IMR-90 (cell line): ENCODE measurements at places on chromosomes 3 and 15. TPM values are rescaled to one million over a fixed set of nuclear protein-coding genes. Genes with fewer than 3 reads are reported as not detected.

TMEM108 gene
- 0.18 and 0.28 TPM in 2 replicates for total RNA-seq

LTK gene
- total RNA-seq, result 0.18 and 0.28 TPM in 2 replicates

WDR93 gene
- total RNA-seq, result not detected in 2 replicates

CDCP1 gene
- 2.5 TPM in 2 replicates for total RNA-seq

REC114 gene
- total RNA-seq, result not detected in 2 replicates

MRAS gene
- 56.1 and 59.3 TPM in 2 replicates for total RNA-seq

GCSAM gene
- total RNA-seq, result not detected in 2 replicates

GNB4 gene
- 112 and 131 TPM in 2 replicates for total RNA-seq

A4GNT gene
- not detected in 2 replicates for total RNA-seq

SOX14 gene
- not detected in 2 replicates for total RNA-seq

PGBD4 gene
- 1.3 and 1.9 TPM in 2 replicates for total RNA-seq

RSRC1 gene
- total RNA-seq, result 41.8 and 71.7 TPM in 2 replicates

TWF2 gene
- total RNA-seq, result 105 and 111 TPM in 2 replicates

PIERCE2 gene
- total RNA-seq, result 0.28 and 0.36 TPM in 2 replicates

FEZF2 gene
- total RNA-seq, result not detected in 2 replicates

GABRR3 gene
- total RNA-seq, result not detected in 2 replicates

ITIH3 gene
- 0.72 and 1.1 TPM in 2 replicates for total RNA-seq

SUSD5 gene
- 2.9 and 3.9 TPM in 2 replicates for total RNA-seq

TM4SF4 gene
- 1.1 and 1.6 TPM in 2 replicates for total RNA-seq

GPR156 gene
- 0.18 and 0.28 TPM in 2 replicates for total RNA-seq

DUOX2 gene
- not detected in 2 replicates for total RNA-seq

VEPH1 gene
- total RNA-seq, result 99.4 and 130 TPM in 2 replicates

TTC23 gene
- 28.3 and 29.8 TPM in 2 replicates for total RNA-seq

CCDC33 gene
- total RNA-seq, result not detected in 2 replicates

LINGO1 gene
- total RNA-seq, result not detected in 2 replicates

KLF13 gene
- 9.5 and 10.8 TPM in 2 replicates for total RNA-seq

P2RY13 gene
- total RNA-seq, result not detected in 2 replicates

HRG gene
- total RNA-seq, result not detected in 2 replicates

CKMT1B gene
- total RNA-seq, result not detected in 2 replicates

FGF12 gene
- total RNA-seq, result not detected in 2 replicates

AP3B2 gene
- not detected in 2 replicates for total RNA-seq

EIF4E3 gene
- 0.72 and 0.83 TPM in 2 replicates for total RNA-seq

GRAMD2A gene
- total RNA-seq, result under 0.01 and 0.18 TPM in 2 replicates

CLDN18 gene
- not detected in 2 replicates for total RNA-seq
